ENCODE measurements at places on chromosomes 5 and 9. TPM values are rescaled to one million over a fixed set of nuclear protein-coding genes. Genes with fewer than 3 reads are reported as not detected.
A peak's percentile ranks its signal among the peaks of the same experiment; 100 is the strongest.

DNA sequence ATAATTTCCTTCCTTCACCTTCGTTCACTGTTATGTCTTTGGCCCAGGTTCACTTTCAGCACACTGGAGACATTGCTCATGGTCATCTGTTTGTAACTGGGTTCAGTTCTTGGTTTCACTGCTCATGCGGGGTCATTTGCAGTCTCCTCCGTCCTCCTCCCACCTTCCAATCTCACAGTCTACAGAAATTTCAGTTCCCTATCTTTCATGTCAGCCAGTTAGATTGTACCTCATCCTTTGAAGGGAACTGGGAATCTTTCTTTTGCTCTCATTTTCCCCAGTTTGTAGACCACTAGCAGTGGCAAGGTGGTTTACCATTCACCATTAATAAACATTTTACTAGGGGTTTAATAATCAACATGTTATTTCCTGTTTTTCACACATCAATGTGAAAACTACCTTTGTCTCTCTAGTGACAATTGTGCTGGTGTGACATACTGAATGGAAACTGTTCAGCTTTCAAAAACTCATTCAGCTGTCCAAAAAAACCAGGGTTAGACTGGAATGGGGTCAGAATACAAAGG is 100.9 kb upstream of the IL6ST start:
- H3K27me3 ChIP-seq, result no peaks in the 10 kb centered on the region
- H3K4me1 ChIP-seq, result peaks cover 15% of the 10 kb centered on the region
- H3K4me3 ChIP-seq, result no peak overlapping the region
- no peaks in the 10 kb centered on the region for H3K36me3 ChIP-seq
- DNase-seq, result no peak

DNA sequence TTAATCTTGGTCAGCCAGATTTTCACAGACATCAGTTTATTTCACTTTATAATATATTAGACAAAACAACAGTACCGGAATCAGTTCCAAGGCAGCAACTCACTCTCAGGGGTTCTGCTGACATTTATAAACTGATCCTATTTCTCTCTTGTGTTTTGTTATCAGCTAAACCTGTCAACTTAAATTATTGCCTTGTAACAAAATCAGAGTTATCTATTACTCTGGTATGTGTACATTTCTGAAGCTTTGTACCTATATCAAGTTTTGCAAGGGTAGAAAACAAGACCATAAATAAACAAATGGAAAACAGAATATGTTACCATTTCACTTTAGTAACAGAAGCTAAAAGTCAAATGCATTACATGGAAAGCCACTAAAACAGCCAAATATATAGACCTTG is 122.1 kb downstream of the SIL1 start:
- H3K4me3 ChIP-seq, result no peak overlapping the region
- no peaks in the 10 kb centered on the region for H3K27me3 ChIP-seq
- H3K36me3 ChIP-seq, result no peaks in the 10 kb centered on the region

Gene AK1
- 158 TPM for total RNA-seq

DNA sequence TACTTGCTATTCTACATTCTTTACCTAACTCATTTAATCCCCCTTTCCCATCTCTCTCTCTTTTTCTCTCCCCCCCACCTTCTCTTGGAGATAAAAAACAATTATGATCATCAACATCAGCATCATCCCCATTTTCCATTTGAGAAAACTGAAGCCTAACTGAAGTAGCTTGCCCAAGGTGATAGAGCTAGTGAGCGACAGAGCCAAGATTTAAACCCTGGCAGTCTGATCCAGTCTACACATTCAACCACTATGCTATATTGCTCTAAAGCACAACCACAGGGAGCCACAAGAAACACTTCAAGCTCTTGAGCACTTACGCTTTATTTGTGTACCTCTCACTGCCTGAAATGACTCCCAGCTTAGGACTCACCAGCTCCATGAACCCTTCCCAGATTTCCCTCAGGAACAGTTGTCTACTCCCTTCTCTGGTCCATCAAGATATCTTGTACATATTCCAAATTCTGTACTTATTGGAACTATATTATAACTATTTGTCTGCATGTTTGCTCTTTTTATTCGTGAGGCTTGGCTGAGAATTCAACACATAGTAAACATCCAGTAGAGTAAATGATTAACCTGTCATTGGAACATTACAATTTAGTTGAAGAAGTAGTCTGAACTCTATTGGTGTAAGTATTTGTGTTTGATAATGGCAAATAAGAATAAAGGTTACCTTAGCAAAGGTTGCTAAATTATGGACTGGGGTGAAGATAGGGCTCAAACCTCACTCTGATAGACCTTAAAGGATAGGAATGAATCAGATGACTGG is 164.8 kb downstream of the EFNA5 start:
- H3K27me3 ChIP-seq, result peaks cover 5% of the 10 kb centered on the region
- peak overlapping the region; percentile 6 for H3K27ac ChIP-seq
- H3K4me1 ChIP-seq, result no peaks in the 10 kb centered on the region
- no peaks in the 10 kb centered on the region for H3K36me3 ChIP-seq
- H3K4me3 ChIP-seq, result no peak overlapping the region
- no peak for DNase-seq

DNA sequence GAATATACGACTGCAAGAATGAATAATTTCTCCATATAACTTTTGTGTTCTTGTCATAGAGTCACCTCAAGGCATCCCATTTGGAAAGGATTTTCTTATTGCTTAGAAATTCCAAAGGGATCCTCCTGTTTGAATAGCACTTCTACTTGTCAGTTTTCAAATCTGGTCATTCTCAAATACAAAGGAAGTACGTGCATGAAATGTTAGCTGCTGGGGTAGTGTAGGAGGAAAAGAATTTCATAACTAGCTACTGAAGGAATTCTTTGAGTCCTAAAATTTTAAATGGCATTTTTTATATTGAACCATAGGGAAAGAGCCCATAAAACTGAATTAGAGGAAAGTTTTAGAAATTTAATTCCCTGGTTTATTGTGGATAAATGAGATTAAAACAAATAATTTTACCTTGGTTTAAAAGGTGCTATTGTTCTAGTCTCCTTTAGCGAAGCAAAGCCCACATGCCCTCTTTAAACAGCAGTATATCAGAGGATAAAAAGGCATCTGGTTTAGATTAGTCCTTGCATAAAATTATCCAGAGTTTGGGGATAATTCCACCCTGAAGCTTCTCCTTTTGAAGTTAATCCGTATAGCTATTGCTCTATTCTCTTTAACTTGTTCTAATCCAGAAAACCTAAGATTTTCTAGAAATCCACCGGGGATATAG is 2.0 kb upstream of the MPDZ start:
- no peaks in the 10 kb centered on the region for H3K27me3 ChIP-seq
- no peak overlapping the region for H3K4me3 ChIP-seq
- no peak overlapping the region for H3K27ac ChIP-seq
- H3K36me3 ChIP-seq, result no peaks in the 10 kb centered on the region
- peaks cover 4% of the 10 kb centered on the region for H3K4me1 ChIP-seq
- DNase-seq, result no peak

DNA sequence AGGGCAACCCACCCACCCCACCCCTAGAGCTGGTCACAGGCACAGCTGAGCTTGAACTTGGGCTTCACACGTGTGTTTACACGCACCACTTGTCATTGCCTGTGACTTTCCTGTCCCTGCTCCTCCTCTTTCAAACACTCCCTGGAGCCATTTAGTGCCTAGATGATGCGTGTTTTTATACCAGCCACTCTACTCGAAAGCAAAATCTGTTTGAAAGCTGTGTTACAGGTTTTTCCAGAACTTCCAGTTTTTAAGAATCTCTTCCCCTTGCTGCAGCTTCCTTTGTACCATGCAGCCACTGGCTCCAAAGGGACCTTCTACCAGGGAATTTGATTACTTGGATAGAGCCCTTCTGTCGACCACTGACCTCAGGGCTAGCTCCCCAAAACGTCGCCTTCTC is 78.8 kb upstream of the SPRY4 start:
- no peaks in the 10 kb centered on the region for H3K36me3 ChIP-seq
- DNase-seq, result no peak
- H3K27ac ChIP-seq, result peak overlapping the region; percentile 58

GRCh38 chr5:139961435-139962157 is 81.5 kb downstream of the NRG2 start:
- H3K36me3 ChIP-seq, result no peaks in the 10 kb centered on the region
- no peaks in the 10 kb centered on the region for H3K27me3 ChIP-seq
- peak; percentile 39 for DNase-seq
- no peak overlapping the region for H3K27ac ChIP-seq
- no peak overlapping the region for H3K4me3 ChIP-seq

Gene TAF7
- total RNA-seq, result 60.4 TPM

Gene CBY3
- total RNA-seq, result not detected

DNA sequence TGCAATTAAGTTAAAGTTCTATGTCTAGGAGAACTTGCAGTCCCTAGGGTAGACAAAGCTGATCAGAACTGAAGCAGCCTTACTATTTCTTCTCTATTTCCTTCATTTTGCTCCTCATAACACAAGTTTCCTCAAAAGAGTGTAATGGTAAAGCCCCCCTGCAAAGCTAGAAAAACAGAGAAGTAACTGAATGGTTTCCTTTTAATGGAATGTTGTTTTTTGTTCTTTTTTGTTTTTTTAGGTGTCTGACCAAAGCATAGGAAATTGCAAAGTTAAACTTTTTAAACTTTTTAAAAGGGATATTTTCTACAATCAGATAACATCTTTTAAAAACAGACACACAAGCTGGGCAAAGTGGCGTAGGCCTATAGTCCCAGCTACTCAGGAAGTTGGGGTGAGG is 145.7 kb downstream of the TLE1 start:
- no peaks in the 10 kb centered on the region for H3K27me3 ChIP-seq
- DNase-seq, result no peak
- H3K4me3 ChIP-seq, result no peak overlapping the region

Gene N4BP3
- total RNA-seq, result 5.2 TPM

GRCh38 chr9:7783635-7784063 is 15.9 kb downstream of the DMAC1 start:
- H3K27ac ChIP-seq, result no peak overlapping the region
- H3K4me1 ChIP-seq, result no peaks in the 10 kb centered on the region
- no peak for DNase-seq
- no peaks in the 10 kb centered on the region for H3K36me3 ChIP-seq

- peak overlapping the region; percentile 59 for H3K27ac ChIP-seq
- no peak overlapping the region for H3K4me3 ChIP-seq
- DNase-seq, result no peak
- H3K4me1 ChIP-seq, result peaks cover 16% of the 10 kb centered on the region
- no peaks in the 10 kb centered on the region for H3K36me3 ChIP-seq
Measured at GRCh38 chr5:126414874-126415502, 8.2 kb upstream of the GRAMD2B start.

Data from upper lobe of right lung (tissue), 1 donor.